Stimulated activated naive CD8-positive, alpha-beta T cell treated with anti-CD3 and anti-CD28 coated beads, Interleukin-15, Interleukin-2, amounts not matched to agents 100 U/mL and 50 U/mL, for 24 hours (primary cell): ENCODE measurements at places on chromosomes 6 and 20.

- DNase-seq = no peak
Observed at GRCh38 chr6:4655196-4656025, 120.8 kb upstream of the CDYL start.

- DNase-seq = no peak
Observed at GRCh38 chr6:2129182-2129621, 116.2 kb downstream of the GMDS start.

DNA sequence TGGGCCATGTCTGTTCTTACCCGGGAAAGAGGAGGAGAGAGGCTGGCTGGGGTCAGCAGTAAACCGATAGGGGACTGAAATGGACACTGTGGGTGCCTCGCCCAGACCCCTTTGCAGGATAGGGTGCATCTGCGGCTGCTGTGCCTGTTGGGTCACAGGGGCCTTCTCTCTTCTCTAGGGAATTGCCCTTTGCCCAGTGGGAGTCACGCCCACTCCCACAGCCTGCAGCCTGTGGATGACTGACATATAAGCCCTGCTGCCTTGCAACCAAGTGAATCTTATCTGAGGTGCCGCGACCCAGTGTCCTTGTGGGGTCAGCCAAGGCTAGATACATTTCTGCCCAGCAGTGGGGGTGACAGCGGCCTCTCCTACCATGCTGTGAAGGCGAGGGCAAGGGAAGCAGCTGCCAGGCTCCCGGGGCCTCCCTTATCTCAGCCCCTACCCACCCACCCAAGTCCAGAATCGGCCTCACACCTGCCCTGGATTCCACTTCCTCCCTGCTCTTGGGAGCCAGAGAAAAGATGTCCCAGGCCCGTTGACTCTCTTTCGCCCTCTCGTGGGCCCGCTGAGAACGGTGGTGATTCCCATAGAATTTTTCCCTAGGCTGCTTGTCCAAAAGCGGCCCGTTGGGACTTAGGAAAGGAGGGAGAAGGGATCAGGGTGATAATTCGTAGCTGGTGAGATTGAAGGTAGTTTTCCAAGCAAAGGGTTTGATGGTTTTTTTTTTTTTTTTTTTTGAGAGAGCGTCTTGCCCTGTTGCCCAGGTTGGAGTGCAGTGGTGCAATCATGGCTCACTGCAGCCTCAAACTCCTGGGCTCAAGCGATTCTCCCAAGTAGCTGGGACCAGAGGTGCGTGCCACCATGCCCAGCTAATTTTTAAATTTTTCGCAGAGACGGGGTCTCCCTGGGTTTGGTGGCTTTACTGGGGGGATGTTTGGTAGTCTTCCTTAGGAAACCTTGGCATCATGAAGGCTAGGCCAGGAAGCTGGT, 76.4 kb upstream of the RNF24 start:
- DNase-seq = peak; percentile 63

- DNase-seq = no peak
Observed at GRCh38 chr6:157885876-157886275, 62.8 kb downstream of the SNX9 start.

GRCh38 chr6:116385921-116386320, 15.2 kb downstream of the DSE start:
- DNase-seq = no peak

- DNase-seq = no peak
Observed at GRCh38 chr6:170030284-170030815, 260.5 kb downstream of the DLL1 start.

GRCh38 chr6:14425805-14426204, 308.2 kb downstream of the CD83 start:
- no peak for DNase-seq

DNA sequence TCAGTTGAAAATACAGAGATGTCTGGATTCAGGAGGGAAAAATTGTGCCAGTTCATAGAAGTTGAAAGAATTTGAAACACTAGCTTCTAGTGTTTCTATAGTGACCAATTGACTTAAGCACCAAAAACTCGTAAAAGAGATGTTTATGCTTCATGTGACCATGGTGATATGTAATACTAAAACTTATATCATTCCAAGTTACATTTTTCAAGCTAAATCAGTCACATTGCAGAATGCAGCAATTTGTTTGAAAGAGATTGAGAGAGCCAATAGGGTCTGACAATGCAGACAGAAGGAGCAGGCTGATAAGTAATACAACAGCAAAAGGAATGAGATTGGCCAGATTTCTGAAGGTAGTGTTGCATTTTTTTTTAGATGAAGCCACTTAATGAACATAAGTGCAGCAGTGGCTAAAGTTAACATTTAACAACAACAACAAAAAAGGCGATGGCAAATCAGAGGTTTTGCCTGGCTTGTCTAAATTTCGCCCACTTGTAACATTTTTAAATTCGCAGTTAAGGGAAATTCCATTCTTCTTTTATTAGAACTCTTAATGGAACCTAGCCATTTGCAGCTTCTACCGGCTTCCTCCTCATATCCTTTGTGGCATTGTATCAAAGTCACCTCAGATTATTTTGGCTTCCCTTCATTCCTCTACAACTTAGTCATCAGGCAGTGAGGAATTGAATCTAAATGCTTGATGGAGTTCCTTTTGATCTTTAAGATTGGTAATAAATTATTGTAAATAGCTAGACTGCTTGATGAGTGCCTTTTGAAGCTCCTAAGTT, 484.0 kb upstream of the SOX4 start:
- DNase-seq = no peak

- DNase-seq = no peak
Observed at GRCh38 chr6:44530910-44531234, 143.4 kb downstream of the CDC5L start.

- DNase-seq = no peak
Observed at GRCh38 chr6:6946206-6947155, 161.3 kb upstream of the RREB1 start.

- no peak for DNase-seq
Observed at GRCh38 chr6:139611327-139612134, 237.1 kb upstream of the CITED2 start.

DNA sequence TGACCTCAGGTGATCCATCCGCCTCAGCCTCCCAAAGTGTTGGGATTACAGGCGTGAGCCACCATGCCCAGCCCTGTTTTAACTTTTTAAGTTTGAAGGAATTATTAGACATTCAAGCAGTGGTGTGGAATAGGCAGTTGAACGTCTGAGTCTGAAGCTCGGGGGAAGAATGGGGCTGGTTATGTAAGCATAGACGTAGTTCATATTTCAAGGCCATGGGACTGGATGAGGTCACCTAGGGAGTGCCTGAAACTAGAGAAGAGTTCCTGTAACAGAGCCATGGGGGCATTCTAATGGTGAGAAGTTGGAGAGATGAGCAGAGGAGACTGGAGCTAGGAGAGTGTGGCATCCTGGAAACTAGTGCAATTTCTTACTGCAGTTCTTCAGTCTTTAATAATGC, 6.4 kb downstream of the CDKAL1 start:
- DNase-seq = no peak

DNA sequence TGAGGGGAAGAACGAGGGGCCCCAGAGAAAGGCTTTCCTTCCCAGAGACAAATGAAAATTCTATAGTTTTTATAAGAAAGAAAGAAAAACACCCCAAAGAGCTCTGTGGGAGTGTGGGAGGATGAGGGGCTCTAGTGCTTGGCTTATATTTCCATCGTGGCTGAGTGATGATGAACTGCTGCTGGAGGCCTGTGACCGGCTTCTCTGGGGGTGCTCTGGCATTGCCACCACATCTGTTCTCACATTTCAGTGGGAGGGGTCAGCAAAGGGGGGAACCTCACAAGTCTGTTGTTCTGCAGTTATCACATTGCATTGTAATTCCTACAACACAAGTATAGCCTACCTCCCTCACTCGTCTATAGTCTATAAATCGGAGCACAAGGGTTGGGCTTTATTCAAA, 67.6 kb upstream of the BACH2 start:
- DNase-seq = no peak

GRCh38 chr6:90078513-90079289, 184.4 kb downstream of the GJA10 start:
- DNase-seq = peak; percentile 77

DNA sequence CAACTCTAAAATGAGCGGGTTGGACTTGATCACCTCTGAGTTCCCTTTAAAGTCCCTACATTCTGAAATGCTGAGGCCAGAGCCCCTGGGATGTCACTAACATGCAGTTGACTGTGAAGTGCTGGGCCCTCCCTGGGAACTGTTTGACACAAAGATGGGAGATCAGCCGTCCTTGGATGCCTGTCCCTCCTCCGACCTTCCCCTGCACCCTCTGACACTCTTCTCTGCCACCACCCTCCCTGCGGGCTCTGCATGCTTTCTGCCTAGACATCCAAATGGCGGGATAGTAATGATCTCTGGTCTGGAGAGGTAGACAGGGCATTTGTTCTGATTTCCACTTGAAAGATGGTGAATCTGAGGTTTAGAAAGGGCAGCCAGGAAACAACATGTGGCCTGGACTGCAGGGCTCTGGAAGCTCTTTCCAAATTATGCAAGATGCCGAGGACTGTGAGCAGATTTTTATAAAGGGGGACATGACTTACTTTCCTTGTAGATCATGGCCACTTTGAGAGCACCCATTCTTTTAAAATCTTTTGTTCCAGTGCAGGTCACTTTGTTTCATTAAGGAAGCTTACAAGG, 113.2 kb downstream of the ZDHHC14 start:
- no peak for DNase-seq

DNA sequence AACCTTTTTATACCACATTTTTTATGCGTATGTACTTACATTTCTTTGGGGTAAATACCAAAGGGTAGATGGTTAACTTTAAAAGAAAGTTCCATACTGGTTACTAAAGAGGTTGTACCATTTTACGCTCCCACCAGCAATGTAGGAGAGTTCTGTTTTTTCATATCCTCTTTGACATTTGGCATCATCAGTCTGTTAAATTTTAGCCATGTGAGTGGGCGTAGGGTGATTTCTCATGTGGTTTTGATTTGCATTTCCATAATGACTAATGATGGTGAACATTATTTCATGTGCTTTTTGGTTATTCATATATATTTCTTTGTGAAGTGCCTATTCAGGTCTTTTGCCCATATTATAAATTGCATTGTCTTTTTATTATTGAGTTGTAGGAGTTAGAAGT, 194.2 kb downstream of the PRL start:
- peak; percentile 31 for DNase-seq

- DNase-seq = no peak
Observed at GRCh38 chr6:158916617-158917016, 83.4 kb downstream of the RSPH3 start.

DNA sequence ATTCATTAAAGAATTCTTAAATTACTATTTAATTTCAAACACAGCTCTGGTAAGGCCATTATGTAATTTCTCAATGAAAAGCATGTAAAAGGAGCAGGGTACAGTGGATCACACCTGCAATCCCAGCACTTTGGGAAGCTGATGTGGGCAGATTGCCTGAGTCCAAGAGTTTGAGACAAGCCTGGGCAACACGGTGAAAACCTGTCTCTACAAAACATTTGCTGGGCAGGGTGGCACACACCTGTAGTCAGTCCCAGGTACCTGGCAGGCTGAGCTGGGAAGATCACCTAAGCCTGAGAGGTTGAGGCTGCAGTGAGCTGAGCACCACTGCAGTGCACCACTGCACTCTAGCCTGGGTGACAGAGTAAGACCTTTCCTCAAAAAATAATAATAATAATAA, 37.4 kb downstream of the MDN1 start:
- no peak for DNase-seq

GRCh38 chr6:1025821-1026220, 286.1 kb upstream of the FOXQ1 start:
- no peak for DNase-seq

GRCh38 chr6:142929751-142930358, 15.1 kb downstream of the HIVEP2 start:
- DNase-seq = no peak

DNA sequence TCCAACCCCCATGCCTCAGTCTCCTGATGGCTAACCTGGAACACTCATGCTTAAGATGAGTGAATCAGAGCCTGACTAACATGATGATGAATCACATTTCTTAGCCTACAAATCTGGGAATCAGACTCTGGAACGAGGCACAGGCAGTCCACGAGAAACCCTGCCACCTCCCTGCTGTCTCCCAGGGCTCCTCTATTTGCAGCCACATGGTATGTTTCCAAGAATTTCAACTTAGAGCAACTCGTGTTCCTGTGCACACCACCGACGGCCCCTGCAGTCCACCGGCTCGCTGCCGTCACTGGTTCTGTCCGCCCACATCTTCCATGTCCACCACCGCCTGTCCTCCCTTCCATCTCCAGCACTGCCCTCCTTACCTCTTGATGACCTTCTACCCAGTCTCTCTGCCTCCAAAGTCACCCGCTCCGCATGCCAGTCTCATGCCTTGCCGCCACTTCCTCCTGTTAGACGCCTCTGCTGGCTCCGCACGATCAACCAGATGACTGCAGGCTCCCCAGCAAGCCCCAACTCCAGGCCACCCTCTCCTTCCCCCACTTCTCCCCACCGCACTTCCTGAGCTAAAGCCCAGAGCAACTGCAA, 87.6 kb downstream of the AGPAT4 start:
- no peak for DNase-seq

DNA sequence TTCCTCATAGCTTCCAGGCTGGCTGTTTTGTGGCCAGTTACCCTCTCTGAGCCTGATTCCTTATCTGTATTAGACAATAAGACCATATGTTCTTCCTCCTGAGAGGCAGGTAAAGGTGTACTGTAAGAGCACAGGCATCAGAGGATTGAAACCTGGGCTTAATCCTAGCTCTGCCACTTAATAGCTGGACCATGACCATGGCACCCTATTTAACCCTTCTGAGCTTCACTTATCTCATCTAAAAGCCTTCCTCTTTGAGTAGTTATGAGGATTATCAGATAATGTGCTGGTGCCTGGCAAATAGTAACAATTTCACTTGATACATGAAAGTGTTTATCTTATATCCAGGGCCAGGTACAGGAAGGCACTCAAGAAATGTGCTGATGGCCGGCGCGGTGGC, 34.9 kb downstream of the BCL2L1 start:
- no peak for DNase-seq

GRCh38 chr20:34951252-34951651, 4.4 kb downstream of the GSS start:
- no peak for DNase-seq

DNA sequence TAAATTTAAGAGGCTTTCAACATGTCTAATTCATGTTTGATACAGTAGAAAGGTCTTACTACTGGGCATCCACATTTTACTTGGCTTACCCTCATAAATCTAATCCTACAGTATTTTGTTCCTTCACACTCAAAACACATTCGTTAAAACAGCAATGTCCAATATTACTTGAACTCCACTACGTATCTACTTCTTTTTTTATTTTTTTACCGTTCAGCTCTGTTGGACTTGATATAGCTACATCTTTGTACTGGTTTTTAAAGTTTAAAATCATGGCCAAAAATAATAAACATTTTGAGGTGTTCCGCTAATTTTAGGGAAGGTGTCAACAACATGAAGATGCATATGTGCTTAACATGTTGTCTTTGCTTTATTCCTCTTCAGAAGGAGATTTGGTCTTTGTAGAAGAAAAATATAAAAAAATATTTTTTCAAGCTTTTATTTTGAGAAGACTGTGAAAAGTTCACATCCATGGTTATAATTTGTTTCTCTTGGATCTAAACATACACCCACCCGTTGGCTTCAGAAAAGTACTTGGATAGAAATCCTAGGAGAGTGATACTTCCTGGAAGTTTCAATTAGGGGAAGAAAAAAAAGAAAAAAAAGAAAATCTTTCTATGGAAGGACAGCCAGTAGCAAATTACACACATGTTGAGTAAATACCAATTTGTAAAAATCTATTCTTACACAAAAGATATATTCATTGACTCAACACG, 71.5 kb downstream of the EPB41L2 start:
- no peak for DNase-seq
